Prostate gland (tissue), 2 donors: ENCODE measurements at places on chromosomes 3 and 15. TPM values are rescaled to one million over a fixed set of nuclear protein-coding genes. Genes with fewer than 3 reads are reported as not detected.

GRCh38 chr3:115350606-115351005, 203.5 kb upstream of the ZBTB20 start:
- no peak for DNase-seq

- no peak for DNase-seq
These were observed 39.1 kb downstream of the MYO9A start for GRCh38 chr15:72078887-72079286.

The GOLGA6L7 gene
- 2.7 TPM for total RNA-seq

The STRIT1 gene
- not detected for total RNA-seq

The GOLGA6L26 gene
- total RNA-seq = not detected

The ARPP21 gene
- not detected for total RNA-seq
